Left renal cortex interstitium (tissue), 4 donors: ENCODE measurements at places on chromosomes 3 and 15.

GRCh38 chr3:159887911-159888310 is 100.7 kb upstream of the IL12A start:
- DNase-seq = no peak

GRCh38 chr15:41984622-41985021 is 12.3 kb upstream of the EHD4 start:
- DNase-seq = no peak

DNA sequence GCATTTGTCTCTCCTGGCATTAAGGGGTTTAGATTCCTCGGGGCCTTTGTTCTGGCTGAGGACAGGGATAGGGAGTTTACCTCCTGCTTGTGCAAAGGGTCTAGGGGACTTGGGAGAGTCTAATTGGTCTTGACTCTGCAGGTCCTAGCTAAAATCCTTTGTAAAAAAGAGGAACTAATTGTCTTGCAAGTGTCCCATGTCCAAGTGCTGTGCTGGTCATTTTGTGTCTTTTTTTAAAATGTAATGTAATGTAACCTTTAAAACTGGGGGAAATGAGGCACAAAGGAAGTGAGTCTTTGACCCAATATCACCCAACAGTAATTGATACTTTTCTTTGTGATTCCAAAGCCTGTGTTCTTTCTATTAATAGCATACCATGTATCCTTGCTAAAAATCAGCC is 14.9 kb upstream of the C3orf80 start:
- no peak for DNase-seq

- DNase-seq = no peak
Observed at GRCh38 chr15:67147396-67147949, 82.1 kb downstream of the SMAD3 start.

GRCh38 chr15:50128266-50128665 is 9.2 kb upstream of the ATP8B4 start:
- DNase-seq = no peak

GRCh38 chr3:98806521-98806920 is 43.4 kb downstream of the ST3GAL6 start:
- no peak for DNase-seq

DNA sequence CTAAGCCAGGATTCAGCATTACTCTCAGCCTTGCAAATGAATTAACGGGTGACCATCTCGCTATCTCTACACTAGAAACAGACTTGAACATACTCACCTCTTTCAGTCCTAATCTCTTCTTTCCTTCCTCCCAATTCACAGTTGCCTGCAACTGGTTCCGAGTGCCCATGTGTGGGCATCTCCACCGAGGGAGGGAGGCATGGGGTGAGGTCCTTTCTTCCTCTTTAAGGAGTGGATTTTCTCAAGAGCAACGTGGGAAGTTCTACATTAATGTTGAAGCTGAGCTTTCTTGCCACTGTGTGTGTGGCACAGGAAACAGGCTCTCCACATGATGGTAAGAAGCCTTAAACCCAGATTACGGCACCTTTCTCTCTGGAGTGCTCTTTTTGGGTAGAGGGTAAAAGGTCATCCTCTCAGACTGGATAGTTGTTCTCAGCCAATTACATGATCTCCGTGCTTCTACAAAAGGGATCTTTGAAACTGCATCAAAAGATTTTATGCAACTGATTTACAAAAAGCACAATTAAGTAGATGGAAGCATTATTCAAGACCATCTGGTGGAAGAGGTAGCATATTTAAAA is 286.8 kb upstream of the NR2F2 start:
- DNase-seq = no peak

- DNase-seq = no peak
Observed at GRCh38 chr15:77832874-77833273, 200.2 kb upstream of the LINGO1 start.

- DNase-seq = no peak
Observed at GRCh38 chr3:90011131-90011530, 903.7 kb downstream of the EPHA3 start.

DNA sequence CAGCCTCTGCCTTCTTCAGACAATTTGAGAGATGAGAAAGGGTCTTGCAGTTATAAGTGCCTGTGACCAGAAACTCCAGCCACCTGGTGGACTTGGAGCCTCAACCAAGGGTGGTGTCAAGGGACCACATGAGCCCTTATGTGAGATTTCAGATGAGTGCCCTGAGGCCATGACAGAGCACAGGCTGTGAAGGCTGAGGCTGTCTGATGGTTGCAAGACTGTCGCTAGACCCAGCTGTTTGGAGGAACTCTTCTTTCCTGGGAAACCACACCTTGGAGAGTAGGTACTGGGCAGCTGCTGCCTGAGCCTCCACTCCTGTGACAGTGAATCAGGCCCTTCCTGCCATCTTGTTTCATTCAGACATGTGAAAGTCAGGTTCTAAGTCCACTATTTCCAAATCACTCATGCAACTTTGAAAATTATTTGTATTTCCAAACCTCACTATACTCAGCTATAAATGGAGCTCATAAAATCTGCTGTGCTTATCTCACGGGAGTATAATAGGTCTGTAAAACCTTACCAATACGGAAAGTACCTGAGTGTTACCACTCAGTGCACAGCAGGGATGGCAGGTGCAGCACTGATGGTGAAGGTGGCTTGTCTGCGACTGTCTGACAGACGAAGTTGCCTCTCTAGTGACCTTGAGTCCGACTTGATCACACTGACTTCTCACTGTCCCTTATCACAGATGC is 99.4 kb downstream of the RPL39L start:
- no peak for DNase-seq

DNA sequence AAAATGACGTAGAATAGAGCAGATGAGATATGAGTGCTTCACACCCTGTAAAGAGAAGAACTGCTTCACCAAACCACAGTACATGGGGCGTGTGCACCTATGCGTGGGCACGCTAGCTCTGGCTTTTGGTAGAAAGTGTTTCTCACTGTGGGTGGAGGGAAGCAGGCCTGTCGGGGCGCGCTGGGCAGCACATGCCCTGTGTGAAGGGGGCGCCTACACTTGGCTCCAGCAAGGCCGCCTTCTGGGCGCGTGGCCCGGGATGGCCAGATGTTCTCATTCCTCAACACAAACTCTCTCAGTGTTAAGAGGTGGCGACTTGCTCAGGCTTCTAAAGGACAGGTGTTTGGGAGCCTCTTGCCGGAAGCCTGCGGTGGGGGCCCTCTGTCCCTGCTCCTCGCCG is 90.0 kb downstream of the FBLN2 start:
- no peak for DNase-seq

GRCh38 chr15:101482526-101483371 is 6.8 kb downstream of the PCSK6 start:
- DNase-seq = no peak

- DNase-seq = no peak
Observed at GRCh38 chr3:31659246-31659645, 126.5 kb downstream of the STT3B start.

GRCh38 chr15:101526021-101526420 is 36.5 kb upstream of the PCSK6 start:
- DNase-seq = no peak

GRCh38 chr3:126358816-126359181 is 1.6 kb upstream of the KLF15 start:
- no peak for DNase-seq

DNA sequence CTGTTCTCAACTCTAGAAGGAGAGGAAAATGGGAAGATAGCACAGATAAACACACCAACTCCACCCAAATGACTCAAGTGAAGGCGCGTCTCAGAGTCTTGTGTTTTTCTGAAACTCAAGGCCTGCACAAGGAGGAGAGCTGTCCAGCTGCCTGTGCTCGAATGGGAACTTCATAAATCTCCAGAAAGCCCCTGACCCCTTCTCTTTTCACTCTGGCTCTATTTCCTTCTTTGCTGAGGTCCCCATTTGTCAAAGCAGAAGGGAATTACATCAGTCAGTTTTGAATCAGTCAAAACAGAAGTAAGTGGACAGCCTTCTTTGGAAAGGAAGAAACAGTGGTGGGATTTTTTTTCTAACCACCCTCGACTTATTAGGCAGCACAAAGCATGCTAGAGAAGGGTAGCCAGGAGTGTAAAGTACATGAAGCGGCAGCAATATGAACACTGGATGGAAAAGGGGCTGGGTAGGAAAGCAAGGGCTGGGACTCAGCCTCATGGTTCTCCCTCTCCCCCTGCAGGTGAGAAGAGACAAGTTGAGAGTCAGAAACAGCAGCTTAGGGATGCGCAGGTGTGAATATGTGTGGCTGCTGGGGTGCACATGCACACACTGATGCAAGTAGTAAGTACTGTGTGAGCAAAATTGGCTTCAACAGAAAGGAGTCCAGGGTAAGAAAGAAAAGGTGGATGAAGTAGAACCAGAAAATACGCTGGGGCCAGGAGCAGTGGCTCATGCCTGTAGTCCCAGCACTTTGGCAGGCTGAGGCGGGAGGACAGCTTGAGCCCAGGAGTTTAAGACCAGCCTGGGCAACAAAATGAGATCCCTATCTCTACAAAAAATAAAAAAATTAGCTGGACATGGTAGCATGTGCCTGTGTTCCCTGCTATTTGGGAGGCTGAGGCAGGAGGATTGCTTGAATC is 36.6 kb upstream of the MAGEF1 start:
- no peak for DNase-seq

GRCh38 chr3:128374746-128375445 is 91.8 kb downstream of the DNAJB8 start:
- no peak for DNase-seq

GRCh38 chr3:159253860-159254259 is 452.0 kb downstream of the MFSD1 start:
- DNase-seq = no peak

- DNase-seq = no peak
Observed at GRCh38 chr3:55855311-55855710, 368.2 kb upstream of the WNT5A start.

GRCh38 chr3:197471221-197472010 is 84.4 kb downstream of the BDH1 start:
- no peak for DNase-seq

GRCh38 chr3:16255726-16256125 is 9.0 kb downstream of the DPH3 start:
- DNase-seq = no peak

DNA sequence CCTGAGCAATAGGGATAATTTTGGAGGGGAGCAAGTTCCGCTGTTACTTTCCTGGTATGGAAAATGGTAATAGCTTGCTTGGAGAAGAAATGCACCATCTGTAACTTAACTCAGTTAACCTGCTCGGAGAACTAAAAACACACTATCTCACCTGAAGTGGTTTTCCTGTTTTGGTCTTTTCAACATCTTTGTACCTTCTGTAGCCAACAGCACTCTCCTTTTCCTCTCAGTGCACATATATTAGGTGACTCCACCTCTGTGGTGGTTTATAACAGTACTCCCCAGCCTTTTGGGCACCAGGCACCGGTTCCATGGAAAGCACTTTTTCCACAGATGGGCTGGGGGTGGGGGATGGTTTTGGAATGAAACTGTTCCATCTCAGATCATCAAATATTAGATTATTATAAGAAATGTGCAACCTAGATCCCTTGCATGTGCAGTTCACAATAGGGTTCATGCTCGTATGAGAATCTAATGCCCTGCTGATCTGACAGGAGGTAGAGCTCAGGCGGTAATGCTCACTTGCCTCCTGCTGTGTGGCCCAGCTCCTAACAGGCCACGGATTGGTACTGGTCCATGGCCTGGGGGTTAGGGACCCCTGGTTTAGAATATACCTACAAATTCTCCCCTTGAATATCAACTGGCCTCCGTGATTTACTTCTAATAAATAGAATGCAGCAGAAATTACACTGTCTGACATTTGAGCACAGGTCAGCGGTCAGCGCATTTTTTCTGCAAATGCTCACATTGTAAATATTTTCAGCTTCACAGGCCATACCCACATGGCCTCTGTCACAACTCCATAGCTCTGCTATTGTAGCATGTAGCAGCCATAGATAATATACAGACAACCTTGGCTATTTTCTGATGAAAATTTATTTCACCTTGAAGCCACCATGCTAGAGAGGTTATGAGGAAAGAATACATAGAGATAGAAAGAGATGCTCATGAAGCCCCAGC is 83.8 kb upstream of the SUCLG2 start:
- DNase-seq = no peak

DNA sequence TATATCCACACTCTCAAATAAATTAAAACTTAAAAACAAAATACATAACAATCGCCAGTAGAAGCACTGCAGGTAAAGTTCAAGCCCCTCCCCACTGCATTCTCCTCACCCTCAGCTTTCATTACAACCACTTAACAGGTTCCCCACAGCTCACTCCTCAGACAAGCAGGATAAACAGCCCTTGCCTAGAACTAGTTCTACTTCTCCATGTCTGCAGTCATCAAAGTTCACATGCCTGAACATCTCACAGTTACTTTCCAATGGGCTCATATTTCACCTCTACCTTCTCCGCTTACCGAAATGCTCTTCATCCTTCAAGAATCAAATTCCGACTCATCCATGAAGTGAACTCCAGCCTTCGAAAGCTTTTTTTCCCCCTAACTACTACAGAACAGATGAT is 4.1 kb downstream of the YEATS2 start:
- no peak for DNase-seq

DNA sequence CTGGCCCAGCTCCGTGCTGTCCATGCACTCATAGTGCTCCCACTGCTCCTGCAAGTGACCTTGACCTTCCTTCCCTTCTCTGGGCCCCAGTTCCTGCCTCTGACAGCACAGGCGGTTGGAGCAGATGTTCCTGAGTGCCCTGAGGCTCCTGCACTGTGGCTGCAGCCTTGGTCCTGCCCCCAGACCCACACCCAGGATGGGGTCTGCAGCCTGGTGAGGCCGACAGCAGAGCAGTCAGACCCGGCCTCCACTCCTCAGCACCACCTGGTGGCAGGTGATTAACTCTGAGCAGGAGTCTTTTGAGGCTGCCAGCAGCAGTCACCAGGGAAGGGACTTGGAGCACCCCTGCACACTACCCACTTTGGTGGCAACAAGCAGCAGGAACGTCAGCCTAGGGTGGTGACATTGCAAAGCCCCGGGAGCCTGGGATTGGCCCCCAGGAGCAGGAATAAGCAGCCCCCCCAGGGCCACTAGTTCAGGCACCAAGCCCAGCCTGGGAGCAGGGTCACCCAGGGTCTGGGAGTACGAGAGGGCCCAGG is 64.6 kb downstream of the CYP11A1 start:
- DNase-seq = no peak

GRCh38 chr15:70400766-70401541 is 303.2 kb upstream of the TLE3 start:
- DNase-seq = no peak

DNA sequence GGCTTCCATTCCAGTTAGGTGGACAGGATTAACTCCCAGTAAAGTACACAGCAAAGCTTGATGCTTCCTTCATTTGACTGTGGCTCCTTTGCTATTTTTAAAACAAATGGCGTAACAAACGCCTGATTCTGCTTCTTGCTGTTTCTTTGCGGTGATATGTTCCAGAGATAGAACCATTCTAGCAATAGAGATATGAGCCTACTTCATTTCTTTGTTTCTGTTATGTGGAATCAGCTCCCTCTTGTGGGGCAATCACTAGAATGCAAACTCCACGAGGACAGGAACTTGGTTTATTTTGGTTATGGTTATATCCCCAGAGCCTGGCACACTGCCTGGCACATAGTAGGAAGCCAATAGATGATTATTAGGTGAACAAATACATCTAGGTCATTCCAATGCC is 122.6 kb upstream of the SLC6A11 start:
- no peak for DNase-seq

- DNase-seq = no peak
Observed at GRCh38 chr15:49382394-49382793, 40.6 kb upstream of the FGF7 start.
